Hematopoietic multipotent progenitor cell treated with erythropoietin and hydrocortisone succinate and interleukin-3 and kit ligand, for 17 days (in vitro differentiated cells): ENCODE measurements at places on chromosomes 7 and 10.

GRCh38 chr10:104762793-104763192 is 121.7 kb downstream of the SORCS3 start:
- DNase-seq = no peak

GRCh38 chr7:69189406-69189805 is 408.9 kb upstream of the AUTS2 start:
- no peak for DNase-seq

DNA sequence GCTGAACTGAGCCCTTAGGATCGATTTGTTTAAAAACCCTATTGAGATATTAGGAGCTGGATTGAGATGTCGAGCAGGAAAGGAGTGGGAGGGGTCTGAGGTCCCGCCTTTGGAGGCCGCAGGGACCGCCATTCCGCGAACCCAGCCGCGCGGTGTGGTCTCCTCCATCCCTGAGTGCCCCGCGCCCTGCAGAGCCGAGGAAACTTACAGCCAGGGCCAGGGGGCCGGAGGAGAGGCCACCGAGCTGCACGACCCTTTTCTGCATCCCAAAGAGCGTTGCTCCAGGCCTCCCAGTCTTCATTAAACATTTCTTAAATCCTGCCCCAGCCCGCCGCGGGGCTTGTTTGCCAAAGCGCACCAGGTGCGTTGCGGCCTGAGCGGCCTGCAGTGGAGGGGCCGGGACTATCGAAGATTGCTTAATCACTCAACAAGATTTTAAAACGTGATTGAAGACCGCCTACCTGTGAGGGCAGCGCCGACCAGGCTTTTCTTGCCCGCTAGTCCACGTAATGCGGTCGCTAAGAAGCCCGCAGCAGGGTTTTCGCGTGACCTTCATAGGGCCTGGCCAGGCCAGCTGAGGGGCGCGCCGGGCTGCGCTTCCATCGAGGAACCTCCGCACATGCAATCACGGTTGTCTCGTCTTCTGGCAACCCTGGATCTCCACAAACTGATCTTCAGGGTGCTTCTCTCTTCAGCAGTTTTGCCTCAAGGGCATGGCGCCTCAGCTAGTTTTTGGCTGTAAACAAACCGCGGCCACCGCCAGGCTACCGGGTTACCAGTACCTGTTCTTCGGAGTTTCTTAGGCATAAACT is 2.0 kb upstream of the CTBP2 start:
- no peak for DNase-seq

DNA sequence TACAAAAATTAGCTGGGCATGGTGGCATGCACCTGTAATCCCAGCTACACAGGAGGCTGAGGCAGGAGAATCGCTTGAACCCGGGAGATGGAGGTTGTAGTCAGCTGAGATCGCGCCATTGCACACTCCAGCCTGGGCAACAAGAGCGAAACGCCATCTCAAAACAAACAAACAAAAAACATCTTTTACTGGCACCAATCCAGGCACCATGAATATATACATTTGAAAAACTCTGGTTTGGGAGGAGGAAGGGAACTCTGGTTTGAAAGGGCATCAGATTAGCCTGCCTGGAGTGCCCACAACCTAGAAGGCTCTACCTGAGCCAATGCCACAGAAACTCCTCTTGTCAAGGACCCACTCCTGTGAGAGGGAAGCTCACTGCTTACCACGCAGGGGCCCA is 15.9 kb downstream of the POLL start:
- peak; percentile 86 for DNase-seq

GRCh38 chr7:44748948-44749731 is 493 bp downstream of the ZMIZ2 start:
- DNase-seq = no peak

GRCh38 chr10:116082206-116082605 is 190.8 kb downstream of the GFRA1 start:
- no peak for DNase-seq

DNA sequence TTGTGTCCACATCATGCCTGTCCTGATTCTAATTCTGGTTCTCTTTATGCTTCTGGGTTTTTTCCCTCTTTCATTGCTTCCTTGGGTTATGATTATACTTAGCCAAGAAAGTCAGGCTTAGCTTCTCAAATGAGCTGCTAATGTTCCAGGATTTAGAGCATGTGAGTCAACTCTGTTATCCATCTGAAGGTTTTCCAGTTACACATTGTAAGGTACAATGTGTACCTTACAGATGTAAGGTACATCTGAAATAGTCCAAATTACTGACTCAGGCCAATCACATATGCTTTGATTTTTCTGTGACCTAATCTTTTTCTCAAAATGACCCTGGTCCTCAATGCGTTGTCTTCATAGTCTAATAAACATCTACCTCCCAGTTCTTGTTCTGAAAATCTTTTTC is 13.3 kb upstream of the MIOS start:
- no peak for DNase-seq

- peak; percentile 29 for DNase-seq
Measured at GRCh38 chr10:102674566-102674965, 30.3 kb downstream of the TRIM8 start.

DNA sequence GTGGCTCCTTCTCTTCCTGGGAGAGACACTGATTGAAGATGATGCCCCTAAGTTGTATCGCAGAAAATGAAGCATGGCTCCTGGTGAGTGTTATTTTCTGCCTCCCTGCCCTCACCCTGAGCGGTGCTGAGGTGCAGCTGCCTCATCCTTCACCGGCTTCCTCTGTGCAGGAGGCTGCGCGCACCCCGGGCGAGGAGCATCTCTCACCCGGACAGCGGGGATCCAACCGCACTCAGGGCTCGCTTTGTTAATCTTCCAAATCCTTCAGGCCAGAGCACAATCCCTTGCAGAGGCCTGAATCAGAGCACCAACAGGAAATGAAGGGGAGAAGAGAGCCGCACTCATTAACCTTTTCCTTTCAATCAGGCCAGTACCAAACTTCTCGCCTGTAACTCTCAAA is 910.3 kb downstream of the CCSER2 start:
- no peak for DNase-seq

DNA sequence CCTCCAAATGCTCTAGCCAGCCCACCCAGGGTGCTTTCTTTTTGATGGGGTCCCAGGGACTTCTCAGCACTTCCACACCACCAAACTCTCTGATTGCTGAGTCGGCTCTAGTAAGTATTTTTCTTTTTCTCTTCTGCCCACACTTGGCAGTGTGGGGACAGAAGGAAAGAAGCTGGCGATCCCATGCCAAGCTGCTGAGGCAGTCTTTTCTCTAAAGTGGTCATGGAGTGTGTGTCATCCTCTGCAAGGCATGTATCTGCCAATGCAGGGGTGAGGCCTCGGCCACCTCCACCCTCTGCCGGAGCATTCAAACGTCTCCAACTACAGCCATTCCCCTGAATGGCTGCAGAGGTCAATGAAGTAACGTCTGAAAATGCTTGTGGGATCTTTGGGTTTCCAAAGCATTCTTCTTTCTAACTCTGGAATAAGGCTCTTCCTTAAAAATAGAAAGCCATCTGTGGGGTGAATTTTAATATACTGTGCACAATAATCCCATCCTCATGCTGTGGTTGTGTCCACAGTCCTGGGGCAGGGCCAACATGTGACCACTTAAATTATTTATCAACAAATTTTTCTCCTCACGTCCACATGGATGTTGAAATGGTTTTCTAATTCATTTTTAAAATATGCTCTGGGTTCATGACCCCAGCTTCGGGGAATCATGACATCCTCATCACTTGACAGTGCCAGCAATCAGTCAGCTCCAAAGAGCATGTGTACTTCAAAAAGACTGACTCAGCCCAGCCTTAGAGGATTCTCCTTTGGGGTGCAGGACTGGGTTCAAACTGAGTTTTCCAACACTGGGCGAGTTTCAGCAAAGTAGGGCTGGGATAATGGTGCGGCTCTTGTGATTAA is 171.3 kb upstream of the ITGB1 start:
- DNase-seq = no peak

DNA sequence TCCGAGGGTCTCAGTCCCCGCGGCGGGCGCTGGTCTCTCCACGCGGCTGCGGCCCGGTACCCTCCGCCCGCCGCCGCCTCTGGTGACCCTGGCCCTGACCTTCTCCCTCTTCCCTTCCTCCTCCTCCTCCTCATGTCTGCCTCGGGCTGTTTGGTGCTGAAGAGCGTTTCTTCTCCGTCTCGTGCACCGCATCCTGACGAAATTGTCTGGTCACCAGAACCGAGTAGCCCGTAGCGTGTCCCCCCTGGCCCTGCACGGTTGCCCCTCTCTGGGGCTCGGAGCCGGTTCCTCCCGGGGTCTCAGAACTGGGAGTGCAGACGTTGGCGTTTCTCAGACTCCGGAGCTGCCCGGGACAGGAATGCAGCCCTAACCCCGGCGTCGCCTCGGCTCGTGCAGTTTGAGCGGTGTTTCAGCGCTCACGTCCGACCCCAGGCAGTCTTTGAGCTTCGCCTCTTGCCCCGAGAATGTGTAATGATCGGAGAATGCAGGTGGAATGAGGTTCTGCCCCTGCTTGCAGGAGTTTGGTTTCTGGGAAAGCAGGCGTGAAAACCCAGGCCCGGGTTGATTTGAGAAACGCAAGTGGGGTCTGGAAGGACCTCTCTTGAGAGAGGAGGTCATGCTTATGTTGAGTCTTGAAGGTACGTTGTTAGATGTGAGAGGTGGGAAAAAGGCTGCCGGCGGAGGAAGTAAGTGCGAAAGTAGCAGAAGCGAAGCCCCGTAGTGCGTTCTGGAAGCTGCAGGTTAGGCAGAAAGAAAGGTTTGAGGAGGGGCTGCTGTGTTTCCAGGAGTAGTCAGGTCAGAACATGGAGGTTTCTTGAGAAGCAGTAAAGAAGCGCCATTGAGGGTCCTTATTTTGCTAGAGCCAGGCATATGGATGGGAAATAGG is 743 bp downstream of the RBM17 start:
- DNase-seq = peak; percentile 13

DNA sequence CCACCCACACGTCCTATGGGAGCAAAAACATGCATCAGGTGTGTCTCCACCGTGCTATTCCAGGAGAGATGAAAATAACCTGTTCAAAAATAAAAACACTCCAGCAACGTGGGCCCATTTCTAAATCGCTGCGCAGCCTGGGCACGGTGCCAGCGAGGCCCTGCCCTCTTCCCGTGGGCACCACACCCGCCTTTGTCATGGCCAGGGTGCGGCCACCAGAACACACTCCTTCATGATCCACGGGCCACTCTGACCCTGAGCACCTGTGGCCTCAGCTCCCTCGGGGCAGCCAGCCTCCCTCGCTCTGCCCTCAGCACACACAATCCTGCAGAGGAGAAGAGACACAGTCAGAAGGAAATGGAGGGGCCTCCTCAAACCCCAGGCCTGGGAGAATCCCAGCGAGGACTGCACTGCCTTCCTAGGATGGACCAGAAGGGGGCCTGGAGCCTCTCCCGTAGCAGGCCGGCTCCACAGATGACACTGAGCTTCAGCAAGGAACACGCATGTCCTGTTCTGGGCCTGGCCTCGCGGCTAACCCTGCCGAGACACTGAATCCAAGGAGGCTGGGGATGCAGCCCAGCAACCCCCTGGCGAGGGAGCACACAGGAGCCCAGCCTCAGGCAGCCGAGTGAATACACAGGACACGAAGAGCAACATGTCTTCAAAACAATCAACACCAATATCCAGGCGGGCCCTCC is 169.0 kb downstream of the MAD1L1 start:
- DNase-seq = no peak

GRCh38 chr10:129442866-129443265 is 24.2 kb upstream of the MGMT start:
- no peak for DNase-seq

- no peak for DNase-seq
Measured at GRCh38 chr10:68242051-68242450, 10.1 kb upstream of the ATOH7 start.

GRCh38 chr10:62788861-62789467 is 15.6 kb upstream of the ADO start:
- DNase-seq = no peak

DNA sequence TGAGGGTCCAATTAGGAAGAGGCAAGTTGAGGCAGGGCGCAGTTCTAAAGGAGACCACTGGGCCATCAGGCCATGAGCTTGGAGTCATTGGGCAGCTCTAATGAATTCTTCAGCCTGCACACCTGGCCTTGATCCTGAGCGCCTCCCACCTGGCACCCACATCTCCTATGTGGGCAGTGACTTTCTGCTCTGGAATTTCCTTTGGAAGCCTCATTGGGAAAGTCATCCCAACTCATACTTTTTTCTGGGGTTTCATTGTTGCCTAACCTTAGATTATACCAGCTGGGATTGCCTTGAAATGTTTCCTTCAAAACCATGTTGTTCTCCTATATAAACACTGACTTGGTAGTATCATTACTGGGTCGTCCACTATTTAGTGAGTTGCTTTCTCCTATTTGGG is 54.1 kb downstream of the PLPP4 start:
- no peak for DNase-seq

DNA sequence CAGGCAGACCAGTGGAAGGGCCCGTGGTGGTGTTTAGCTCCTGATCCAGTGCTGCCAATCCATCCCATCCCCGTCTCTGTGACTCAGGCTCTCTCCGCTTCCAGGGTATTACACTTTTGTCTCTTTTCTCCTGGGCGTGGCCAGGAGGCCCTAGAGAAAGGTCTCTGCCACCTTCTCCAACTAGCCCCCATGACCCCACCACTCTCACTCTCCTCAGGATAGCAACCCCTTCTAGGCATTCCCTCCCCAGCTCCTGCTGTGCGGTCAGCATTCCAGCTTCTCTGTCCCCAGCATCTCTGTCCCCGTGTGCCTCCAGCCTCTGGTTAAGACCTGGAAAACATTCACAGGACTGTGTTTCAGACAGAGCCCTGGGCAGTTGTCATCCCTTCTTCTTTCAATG is 36.2 kb upstream of the R3HCC1L start:
- no peak for DNase-seq

GRCh38 chr7:112399501-112399900 is 50.8 kb upstream of the IFRD1 start:
- no peak for DNase-seq

- DNase-seq = no peak
Measured at GRCh38 chr7:90298145-90299038, 22.7 kb downstream of the FAM237B start.

- no peak for DNase-seq
Measured at GRCh38 chr7:158492367-158492764, 95.3 kb downstream of the PTPRN2 start.

DNA sequence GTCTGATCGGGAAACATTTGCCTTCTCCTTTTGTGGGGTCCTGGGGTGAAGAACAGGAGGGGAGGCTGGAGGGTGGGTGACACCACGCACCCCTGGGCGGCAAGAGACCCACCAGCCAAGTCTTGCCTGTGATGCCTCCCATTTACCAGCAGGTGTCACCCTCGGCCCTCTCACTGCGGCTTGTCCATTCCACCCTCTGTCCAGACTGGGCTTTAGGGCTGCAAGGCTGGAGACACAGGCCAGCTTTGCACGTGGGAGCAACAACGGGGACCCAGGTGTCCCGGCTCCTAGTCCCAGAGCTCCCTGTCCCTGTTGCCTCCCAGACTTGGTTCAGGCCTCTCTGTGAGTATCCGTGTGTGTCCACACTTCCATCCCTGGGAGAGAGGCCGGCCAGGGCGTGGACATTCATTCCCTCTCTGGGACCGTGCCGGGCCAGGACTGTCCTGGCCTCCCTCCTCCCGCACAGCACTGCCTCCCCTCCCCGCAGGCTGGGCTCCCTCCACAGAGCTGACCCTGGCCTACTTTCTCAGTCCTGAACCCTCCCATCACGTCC is 36.2 kb upstream of the GTF2IRD1 start:
- DNase-seq = peak; percentile 65

GRCh38 chr7:157021871-157022680 is 11.6 kb upstream of the MNX1 start:
- no peak for DNase-seq
